ENCODE measurements at places on chromosomes 7 and 10. TPM values are rescaled to one million over a fixed set of nuclear protein-coding genes. Genes with fewer than 3 reads are reported as not detected.

DNA sequence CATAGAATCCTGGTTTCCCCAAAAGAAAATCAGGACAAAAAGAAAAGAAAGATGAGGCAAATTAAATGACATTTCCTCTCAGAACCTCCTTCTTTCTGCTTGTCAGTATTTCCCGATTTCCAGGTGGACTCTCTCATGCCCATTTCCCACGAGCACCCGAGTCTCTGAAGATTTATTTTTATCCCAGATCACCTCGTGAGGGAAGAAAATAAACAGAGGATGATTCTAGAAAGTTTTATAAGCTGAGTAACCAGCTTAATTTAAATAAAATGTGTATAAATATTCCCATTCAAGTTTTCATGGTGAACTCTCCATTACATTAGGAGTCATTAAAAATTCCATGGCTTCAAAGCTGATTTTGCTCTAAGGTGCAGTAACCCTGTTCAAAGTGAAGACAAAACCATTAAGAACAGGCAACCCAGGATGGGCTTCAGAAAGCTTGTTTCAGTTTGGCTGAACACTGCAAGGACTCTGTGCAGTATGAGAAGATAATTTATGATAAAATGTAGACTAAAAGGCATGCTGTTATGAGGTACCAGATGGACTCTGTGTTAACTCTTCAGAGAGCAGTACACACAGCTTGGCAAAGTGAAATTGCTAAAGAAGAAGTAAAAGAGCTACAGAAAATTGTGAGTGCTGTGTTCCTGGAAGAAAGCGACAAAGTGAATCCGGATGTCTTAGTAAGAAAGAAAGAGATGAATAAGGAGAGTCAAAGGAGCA, 521.3 kb upstream of the LRRN3 start:
- no peak for DNase-seq
- no peaks in the 10 kb centered on the region for H3K36me3 ChIP-seq
- no peaks in the 10 kb centered on the region for H3K4me1 ChIP-seq
- no peak overlapping the region for H3K4me3 ChIP-seq
- H3K27me3 ChIP-seq = no peaks in the 10 kb centered on the region
- no peak overlapping the region for H3K27ac ChIP-seq

GRCh38 chr7:139776486-139777132, 1.2 kb downstream of the HIPK2 start:
- no peak for DNase-seq
- no peaks in the 10 kb centered on the region for H3K36me3 ChIP-seq
- H3K27me3 ChIP-seq = peaks cover 2% of the 10 kb centered on the region
- peaks cover 22% of the 10 kb centered on the region for H3K4me1 ChIP-seq
- H3K27ac ChIP-seq = peak overlapping the region; percentile 92

- H3K27ac ChIP-seq = no peak overlapping the region
- H3K4me1 ChIP-seq = no peaks in the 10 kb centered on the region
- no peak overlapping the region for H3K4me3 ChIP-seq
- no peaks in the 10 kb centered on the region for H3K27me3 ChIP-seq
- no peak for DNase-seq
- H3K36me3 ChIP-seq = no peaks in the 10 kb centered on the region
Measured at GRCh38 chr7:25613912-25614311, 385.6 kb upstream of the NPVF start.

- no peak overlapping the region for H3K27ac ChIP-seq
- no peaks in the 10 kb centered on the region for H3K36me3 ChIP-seq
Measured at GRCh38 chr10:43119416-43120115, 18.7 kb upstream of the CSGALNACT2 start.

- no peak for DNase-seq
- H3K4me3 ChIP-seq = no peak overlapping the region
- H3K27ac ChIP-seq = no peak overlapping the region
- H3K36me3 ChIP-seq = no peaks in the 10 kb centered on the region
- H3K4me1 ChIP-seq = no peaks in the 10 kb centered on the region
Measured at GRCh38 chr7:129522088-129522970, 20.0 kb downstream of the SMKR1 start.

DNA sequence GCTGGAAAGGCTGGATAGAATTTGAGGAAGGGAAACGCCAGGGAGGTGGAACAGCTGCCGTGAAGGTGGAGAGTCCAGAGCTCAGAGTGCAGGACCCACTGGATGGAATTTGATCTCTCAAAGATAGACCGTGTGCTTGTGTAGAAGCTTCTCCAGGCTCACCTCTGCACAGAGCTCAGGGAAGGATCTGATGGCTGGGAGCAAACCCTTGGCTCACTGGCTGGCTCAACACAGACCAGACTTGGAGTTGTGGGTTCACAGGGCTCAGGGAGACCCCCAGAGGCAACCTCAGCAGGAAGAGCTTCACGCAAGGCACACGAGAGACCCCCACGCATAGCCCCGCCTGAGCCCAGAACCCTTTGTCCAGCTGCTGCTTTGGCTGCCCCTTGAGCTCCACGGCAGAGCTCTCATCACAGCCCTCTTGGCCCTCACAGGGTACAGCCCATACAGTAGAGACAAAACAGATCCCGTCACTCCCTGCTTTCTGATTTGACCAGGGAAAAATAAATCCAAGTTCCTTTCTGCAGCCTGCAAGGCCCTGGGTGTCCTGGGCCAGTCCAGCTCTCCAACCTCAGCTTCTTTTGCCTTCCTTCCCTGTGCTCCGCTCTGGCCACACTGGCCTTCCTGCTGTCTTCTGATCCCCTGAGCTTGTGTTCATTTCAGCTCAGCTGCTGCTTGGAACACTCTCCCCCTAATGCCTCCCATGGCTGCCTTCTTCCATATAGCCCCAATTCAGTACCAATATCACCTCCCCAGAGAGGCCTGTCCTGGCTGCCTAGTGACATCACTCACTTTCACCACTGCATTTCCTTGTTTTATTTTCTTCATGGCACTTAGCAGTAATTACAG, 26.3 kb downstream of the GHRHR start:
- H3K27me3 ChIP-seq = no peaks in the 10 kb centered on the region
- no peaks in the 10 kb centered on the region for H3K36me3 ChIP-seq
- H3K27ac ChIP-seq = no peak overlapping the region
- DNase-seq = no peak
- peaks cover 34% of the 10 kb centered on the region for H3K4me1 ChIP-seq
- no peak overlapping the region for H3K4me3 ChIP-seq

GRCh38 chr10:78749898-78750297, 318.9 kb upstream of the ZMIZ1 start:
- no peak for DNase-seq
- H3K27ac ChIP-seq = no peak overlapping the region
- H3K4me1 ChIP-seq = peaks cover 7% of the 10 kb centered on the region
- no peaks in the 10 kb centered on the region for H3K27me3 ChIP-seq

Gene ADAM8
- total RNA-seq = 18.4 TPM

Gene RBM48
- 21.2 TPM for total RNA-seq

Gene ERVW-1
- 0.15 TPM for total RNA-seq

Gene CLDN4
- 82.6 TPM for total RNA-seq

Gene ODAD2
- total RNA-seq = not detected

Gene SSC4D
- not detected for total RNA-seq

Gene DHTKD1
- 19.0 TPM for total RNA-seq

Gene TAS2R5
- 1.9 TPM for total RNA-seq

Gene NANOS1
- 2.3 TPM for total RNA-seq

Data from suprapubic skin (tissue), 4 donors.